Stimulated activated CD8-positive, alpha-beta memory T cell treated with anti-CD3 and anti-CD28 coated beads, Interleukin-4, amount 100 ng/mL, for 48 hours (primary cell): ENCODE measurements at places on chromosomes 3 and 15.

DNA sequence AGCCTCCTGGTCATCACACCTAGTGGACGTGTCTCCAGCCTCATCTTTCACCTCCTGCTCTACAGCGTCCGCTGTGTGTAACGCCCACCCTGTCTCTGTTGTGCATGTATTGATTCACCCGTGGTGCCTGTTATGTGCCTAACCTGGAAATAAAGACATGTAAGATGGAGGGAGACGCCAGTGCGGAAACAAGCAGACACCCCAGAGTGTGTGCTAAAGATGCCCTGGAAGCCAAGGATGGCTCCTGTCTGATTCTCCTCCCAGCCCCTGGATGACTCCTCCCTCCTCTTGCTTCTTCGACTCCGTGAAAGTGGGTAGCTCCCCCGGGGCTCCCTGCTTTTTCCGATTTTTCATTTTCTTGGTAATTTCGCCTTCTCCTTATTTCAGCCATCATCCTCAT lies 241.8 kb downstream of the ADAMTS17 start:
- no peak for DNase-seq

DNA sequence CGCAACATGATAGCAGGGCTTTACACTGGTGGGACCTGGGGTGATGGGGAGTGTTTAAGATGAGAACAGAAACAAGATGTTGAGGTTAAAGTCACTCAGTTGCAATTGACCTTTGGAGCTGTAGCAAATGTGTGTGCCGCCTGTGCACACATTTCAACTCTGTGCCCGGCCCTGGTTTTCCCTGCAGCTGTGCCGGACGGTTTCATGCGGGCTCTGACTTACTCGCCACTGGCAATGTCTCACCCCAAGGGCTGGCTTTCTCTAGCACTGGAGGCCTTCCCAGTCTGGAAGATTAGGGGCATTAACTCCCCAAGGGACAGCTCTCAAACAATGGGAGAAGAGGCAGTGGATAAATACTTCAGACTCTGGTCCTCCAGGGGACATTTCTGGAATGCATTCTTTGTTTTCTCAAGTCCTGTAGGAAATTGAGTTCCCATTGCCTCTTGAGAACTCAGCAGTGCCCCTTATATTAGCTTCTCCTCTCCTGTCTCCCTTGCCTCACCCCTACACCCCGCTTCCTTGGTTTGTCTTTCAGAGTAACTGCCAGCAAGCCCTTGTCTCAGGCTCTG lies 152.5 kb downstream of the EDEM1 start:
- DNase-seq = no peak

GRCh38 chr3:137524751-137525150 lies 239.4 kb upstream of the SOX14 start:
- DNase-seq = no peak

DNA sequence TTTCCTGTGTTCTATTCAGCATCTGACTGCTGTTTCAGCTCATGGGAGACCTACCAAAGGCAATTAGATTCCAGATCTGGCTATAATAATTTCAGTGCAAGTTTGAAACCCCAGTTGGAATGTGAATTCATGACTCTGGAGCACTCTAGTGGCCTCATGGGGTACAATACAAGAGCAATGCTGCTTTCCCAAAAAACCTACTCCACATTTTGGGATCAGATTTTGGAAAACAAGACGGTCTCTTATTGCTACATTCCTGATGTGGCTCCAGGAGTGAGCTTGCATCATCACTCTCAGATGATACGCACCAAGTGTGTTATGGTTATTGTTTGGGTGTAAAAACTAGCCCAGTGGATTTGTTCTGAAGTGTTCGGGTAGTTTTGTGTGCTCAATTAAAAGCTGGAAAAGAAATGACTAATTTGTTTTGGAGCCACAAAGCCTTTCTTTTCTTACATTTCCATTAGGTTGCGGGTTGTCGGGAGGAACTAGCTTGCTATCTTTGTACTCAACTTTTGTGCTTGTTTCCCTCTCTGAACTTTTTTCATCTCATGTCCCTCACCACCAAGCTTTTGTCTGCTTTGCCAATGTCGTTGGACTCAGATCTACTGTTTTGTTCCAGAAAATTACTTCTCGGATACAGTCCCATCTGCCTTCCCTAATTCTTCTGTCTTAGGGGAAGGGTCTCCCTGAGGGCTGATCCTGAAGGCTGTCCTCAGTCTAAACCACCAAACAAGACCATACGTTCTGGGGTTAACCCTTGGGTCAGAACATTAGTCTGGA lies 272.1 kb downstream of the BBX start:
- DNase-seq = no peak

DNA sequence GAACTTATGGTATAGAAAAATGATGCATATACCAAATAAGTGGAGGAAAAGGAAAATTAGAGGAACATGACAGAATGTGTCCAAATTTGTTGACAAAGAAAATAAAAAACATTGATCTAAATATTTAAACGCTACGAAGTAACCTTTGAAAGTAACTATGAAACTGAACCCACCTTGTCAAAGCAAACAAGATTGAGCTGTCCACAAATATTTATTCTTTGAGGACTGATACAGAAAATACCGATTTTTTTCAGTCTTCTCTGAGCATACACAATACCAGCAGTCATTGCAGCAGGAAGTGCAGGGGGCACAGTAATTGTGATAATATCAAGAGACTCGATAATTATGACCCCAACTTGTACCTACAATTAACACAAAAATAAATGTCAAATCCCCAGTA lies 40.0 kb downstream of the ATP13A3 start:
- DNase-seq = no peak

DNA sequence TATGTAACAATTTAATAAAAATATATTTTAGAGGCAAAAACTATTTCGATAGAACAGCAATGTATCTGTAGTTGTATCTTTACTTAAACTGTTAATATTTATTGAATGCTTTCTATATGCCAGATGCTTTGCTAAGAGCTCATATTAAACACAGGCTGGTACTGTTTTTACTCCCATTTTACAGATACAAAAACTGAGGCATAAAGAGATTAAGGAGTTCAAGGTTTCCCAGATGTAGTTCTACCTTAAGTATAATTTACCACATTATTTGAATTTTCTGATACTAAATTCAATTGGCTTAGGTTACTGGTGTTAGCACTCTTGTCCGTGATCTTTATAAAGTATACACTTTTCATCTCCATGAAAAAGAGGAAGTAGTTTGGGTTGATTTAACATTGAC lies 149.8 kb downstream of the ROBO2 start:
- no peak for DNase-seq

DNA sequence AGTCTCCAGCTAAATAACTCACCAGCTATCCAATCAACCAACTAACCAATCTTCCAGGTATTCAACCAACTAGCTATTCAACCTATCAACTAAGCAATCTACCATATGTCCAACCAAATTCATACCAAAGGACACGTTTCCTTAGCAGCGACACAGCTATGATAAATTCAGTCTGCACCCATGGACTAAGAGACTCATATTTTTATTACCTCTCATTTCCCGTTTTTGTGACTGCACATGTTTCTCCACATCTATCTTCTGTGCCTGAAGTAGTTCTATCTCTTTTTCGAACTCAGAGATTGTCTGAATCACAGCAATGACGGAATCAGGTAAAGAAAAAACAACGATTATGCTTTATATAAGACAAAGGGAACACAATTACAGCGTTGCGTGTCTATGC lies 34.0 kb upstream of the GNB5 start:
- DNase-seq = no peak

DNA sequence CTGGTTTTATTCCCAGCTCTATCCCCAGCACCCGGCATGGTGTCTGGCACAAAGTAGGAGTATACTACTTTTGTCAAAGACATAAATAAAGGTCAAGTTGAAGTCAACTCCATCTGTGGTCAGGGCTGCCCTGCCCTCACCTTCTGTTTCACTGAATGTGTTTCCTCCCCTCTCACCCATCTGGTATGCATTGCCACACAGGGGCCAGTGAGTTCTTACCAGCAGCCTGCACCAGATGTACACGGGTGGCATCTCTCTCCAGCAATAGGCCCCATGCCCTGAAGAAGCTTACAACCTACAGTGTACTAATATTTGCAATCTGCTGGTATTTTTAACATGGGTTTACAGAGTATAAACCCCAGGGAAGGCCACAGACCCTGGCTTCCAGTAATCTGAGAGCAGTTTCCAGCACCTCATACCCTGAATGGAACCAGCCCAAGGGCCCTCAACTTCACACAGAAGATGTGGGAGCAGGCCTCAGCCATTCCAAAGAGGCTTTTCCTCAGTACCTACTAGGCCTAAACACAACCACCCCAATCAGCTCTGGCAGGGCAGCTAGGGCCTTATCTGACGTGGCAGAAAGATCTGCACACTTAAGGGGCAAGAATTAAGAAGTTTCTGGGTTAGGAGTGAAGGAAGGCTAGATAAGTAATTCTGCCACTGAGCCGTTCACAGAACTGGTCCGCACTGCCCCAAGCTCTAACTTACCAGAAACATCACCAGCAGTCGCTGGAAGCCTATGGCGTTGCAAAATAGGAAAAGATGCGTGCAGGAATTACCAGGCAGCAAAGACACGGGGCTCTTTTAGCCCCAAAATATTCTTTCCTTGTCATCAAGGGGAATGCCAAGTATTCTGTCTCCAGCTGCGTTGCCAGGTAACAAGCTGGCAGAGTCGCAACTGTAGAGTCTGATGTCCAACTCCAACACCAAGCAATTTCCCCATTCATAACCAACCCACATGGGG lies 2.1 kb downstream of the IDH2 start:
- DNase-seq = peak; percentile 45

- DNase-seq = no peak
Observed at GRCh38 chr3:189277711-189278110, 105.9 kb downstream of the TPRG1 start.

DNA sequence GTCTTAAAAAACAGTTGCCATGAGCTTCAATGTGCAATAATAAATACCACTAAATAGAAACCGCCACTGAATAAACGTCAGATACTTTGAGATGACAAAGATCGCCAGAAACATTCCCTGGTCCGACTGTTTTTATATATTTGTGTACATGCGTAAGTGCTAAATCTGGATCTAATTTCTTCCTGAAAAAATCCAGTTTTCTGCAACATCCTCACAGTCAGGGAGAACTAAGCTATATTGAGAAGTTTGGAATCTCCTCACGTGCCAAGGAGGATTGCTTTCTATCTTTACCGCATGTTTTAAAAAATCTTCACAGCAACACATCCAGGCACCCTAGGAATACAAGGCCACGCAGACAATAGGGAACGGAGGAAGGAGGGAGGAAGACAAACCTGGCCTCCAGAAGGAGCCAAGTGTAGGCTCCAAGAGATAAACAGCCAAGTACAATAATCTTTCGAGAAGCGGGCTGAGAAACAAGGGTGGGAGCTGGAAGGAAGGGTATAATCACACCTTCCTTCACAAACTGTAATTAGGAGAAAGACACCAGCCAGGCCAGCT lies 5.7 kb downstream of the VGLL4 start:
- DNase-seq = no peak

DNA sequence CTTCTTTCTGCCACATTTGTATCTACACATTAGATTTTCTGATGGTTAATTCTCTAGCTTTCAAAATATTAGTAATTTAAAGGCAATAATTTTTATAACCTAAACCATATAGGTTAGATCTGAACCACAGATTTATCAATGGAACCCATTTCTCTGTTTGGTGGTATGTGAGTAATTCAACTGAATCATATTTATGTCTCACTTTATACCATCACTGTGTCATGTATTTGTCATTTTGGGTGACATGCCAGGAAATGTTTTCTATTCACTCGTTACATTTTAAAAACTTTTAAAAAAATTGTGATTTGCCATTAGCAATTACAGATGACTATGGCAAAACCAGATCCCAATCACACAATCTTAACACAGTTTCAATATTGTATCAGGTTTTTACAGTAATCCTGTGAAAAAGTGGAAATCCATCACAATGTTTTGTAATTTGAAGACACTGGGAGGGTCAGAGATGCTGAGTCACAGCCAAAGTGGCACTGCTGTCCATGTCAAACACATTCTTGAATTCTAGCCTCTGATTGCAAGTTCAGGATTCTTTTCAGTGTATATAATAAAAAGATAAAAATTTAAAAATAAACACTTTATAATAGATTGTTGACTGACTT lies 356.0 kb upstream of the RBMS3 start:
- DNase-seq = no peak

GRCh38 chr3:57031631-57032541 lies 28.6 kb upstream of the SPATA12 start:
- DNase-seq = no peak

GRCh38 chr3:8668216-8668615 lies 23.6 kb upstream of the SSUH2 start:
- no peak for DNase-seq

GRCh38 chr3:16504242-16504641 lies 9.3 kb downstream of the RFTN1 start:
- no peak for DNase-seq

- no peak for DNase-seq
Observed at GRCh38 chr3:4825436-4826236, 153.6 kb upstream of the BHLHE40 start.

DNA sequence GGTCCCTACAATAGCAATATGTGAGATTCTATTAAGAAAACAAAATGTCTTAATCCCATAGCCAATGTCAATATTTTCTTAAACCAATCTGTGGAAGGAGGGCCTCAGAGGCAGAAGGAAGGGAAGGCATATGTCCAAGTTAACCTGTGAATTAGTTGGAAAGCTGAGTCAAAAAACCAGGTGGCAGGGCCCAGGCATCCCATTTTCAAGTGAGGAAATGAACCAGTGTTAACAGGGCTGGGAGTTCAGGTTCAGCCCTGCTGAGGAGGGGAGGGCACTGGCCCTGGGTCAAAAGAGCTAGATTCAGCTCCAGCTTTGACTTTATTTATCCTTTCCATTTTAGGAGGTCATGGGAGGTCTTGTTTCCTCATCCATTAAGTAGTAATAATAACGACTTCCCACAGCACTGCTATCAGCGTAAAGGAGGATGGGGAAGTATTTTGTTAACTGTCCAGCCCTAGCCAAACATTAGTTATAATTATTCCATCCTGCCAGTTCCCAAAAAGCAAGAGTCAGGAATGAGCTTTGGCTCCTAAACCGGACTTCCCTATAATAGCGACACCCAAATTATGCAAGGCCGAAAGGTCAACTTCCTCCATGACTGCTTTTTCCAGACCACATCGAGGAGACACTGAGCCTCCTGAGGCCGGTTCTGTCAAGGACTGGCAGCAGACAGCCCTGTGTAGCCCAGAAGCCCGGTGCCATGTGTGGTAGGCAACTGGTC lies 3.2 kb downstream of the MASP1 start:
- no peak for DNase-seq

DNA sequence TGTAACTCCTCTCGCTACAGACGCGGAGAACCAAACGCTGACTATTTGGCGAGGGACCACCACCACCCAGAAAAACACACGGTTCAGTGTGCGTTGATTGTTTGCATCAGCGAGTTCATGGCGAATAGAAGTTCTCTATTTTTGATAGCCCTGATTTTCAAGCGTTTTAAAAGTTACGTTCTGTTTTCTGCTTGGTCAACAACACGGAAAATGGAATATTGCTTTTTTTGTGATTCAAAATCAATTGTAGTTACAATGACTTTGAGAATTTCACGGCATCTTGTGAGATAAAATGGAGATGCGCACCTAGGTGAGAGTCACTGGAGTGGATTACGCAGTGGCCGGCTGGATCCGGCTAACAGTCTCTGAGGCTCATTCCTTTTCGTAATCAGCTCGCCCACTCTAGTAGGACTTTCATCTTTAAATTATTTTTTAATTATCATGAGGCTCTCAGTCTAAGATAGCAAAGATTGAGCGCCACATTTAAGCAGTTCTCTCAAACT lies 54.8 kb downstream of the CCDC54 start:
- no peak for DNase-seq
